ENCODE measurements at places on chromosomes 3 and 15.

DNA sequence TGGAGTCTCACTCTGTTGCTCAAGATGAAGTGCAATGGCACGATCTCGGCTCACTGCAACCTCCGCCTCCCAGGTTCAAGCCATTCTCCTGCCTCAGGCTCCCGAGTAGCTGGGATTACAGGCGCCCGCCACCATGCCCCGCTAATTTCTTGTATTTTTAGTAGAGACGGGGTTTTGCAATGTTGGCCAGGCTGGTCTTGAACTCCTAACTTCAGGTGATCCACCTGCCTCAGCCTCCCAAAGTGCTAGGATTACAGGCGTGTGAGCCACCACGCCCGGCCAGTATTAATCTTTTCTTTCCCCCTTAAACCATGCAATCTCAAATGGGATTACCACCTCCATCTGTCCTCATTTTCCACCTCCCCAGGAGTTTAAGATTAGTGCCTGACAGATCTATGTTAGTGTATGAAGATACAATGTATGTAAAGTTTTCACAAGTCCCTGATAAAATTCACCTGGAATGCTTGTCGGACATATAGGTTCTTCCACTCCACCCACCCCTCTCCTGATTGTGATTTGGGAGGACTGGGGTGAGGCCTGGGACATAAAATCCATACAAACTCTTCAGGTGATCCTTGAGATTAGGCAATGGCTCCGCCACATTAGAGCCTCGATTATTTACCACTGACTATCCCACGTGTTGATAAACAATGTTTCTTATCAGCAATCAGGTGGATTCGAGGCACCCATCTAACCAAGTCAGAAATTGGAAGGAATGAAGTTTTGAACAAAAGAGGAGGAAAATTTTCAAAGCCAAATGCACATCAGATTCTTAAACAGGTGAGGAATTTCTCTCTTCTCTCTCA lies 1.2 kb downstream of the PARL start:
- no peak for DNase-seq

- DNase-seq: no peak
Measured at GRCh38 chr15:75329571-75329970, 6.3 kb upstream of the COMMD4 start.

GRCh38 chr3:71341721-71342120 lies 241.8 kb downstream of the FOXP1 start:
- DNase-seq: no peak

- no peak for DNase-seq
Measured at GRCh38 chr3:195063581-195064193, 207.3 kb downstream of the XXYLT1 start.

GRCh38 chr3:175238801-175239200 lies 379.7 kb downstream of the NAALADL2 start:
- DNase-seq: no peak

DNA sequence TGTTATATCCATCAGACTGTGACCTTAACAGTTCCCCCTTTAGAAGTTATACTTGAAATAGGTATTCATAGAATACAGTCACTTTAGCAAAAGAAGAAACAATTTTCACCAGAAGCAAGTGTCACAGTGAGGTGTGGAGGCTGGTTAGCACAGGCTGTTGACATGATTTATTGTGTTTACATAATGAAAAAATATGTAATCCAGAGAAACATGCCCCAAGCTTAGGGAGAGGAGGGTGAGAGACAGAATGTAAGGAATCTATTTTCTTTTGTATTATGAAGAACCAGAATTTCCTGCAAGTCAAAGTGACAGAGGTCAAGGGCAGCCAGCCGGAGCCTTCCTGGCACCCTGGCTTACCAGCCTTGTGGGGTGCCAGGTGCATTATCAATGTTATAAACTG lies 4.0 kb downstream of the IL12A start:
- DNase-seq: no peak

GRCh38 chr3:33075995-33076394 lies 21.0 kb downstream of the GLB1 start:
- DNase-seq: no peak

GRCh38 chr3:196128172-196128843 lies 46.4 kb upstream of the TFRC start:
- no peak for DNase-seq

GRCh38 chr3:178455226-178455625 lies 81.0 kb upstream of the KCNMB2 start:
- DNase-seq: no peak

DNA sequence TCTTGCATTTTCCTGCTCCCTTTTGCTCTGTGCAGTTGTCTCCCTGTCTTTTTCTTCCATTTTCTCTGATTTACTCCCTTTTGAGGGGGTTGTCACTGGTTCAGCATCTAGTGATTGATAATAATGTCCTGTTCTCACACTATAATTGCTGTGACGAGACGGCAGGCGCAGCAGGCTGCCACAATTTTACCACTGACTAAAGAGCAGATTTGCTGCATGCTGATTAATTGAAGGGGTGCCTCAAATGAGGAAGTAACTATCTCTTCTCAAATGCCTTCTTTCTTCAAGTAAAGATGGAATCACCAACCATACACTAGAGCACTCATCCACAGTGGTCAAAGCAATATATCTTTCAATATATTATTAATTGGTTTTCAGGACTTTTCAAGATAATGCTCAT lies 219.3 kb downstream of the CBLB start:
- no peak for DNase-seq

- no peak for DNase-seq
Measured at GRCh38 chr3:124115279-124115678, 123.4 kb upstream of the ROPN1 start.

DNA sequence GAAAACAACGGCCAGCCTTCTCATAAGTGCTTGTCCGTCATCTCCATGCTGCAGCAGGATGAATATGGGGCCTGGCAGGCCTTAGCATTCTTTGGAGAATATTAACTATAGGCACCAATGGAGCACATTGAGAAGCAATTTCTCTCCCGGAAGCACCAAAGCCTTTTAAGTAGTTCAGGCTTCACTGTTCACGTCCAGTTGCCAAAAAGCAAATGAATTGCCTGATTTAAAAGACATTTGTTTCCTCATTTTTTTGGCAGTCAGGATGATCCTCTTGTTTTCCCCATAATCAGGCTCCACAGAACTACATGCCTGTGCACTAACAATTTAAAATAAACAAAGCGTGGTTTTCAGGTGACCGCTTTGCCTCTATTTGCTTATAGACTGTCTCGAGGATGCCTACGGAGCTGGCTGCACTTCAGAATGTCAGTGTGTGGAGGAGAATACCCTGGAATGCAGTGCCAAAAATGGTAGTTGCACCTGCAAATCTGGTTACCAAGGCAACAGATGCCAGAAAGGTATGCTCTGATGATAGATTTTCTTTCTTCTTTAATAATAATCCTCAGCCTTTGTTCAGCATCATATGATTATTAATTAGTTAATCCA lies 725.2 kb upstream of the GOLIM4 start:
- DNase-seq: no peak

DNA sequence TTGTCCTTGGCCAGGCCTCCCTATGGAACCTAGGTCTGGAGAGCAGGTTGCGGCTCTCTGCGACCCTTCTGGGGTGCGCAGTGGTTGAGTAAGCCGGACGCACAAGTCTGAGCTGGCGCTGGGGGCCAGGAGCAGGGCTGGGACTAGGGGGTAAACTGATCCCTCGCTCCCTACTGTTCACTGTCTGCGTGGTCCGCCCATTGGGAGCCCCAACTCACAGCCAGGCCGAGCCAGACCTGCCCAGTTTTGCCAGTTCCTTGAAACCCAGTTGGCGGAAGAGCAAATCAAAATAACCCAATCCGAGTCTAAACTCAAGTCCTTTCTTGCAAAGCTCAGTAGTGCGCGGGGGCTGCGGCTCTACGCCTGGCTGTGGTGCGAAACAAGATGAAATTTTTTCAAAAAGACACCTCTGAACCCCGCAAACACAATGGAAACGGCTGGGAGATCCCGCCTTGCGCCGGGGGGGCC lies 17.5 kb downstream of the RGMA start:
- no peak for DNase-seq

GRCh38 chr3:168364967-168365366 lies 269.2 kb upstream of the GOLIM4 start:
- no peak for DNase-seq

- DNase-seq: no peak
Measured at GRCh38 chr3:50675179-50676030, 678 bp downstream of the DOCK3 start.

GRCh38 chr15:83053151-83053550 lies 13.9 kb downstream of the BTBD1 start:
- peak; percentile 65 for DNase-seq

DNA sequence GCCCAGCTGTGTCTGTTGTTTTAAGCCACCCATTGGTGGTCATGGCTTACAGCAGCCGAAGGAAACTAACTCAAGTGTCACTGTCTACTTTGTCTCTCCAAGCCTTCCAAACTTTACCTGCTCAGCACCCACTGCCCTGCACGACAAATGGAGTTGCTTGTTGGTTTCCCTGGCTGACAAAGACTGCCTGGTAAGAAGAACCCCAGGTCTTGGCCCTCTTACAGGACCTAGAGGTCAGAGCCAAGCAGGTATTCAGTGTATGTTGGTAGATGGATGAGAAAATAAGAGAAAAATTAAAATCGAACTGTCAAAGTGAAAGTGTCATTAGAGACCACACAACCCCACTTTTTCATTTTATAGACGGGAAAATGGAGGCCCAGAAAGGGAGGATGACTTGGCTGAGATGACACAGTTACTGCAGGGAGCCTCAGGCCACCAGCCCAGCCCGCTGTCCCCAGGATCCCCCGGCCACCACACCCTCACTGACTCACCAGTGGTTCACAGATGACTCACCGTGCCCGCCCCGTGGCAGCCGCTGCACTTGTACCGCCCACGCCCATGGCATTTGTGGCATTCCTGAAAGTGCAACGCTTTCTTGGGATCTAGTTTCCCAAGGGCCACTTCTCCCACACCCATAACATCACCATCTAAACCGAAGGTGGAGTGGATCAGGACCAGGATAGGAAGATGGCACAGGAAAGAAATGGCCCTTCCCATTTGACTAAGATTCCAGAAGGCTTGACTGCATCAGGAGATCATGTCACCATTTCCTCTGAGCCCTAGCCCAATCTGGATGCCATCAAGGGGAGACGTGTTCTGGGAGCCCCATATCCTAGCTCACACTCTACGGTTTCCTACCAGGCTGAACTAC lies 15.2 kb downstream of the SSUH2 start:
- peak; percentile 70 for DNase-seq

- DNase-seq: no peak
Measured at GRCh38 chr15:73317651-73318462, 50.9 kb downstream of the HCN4 start.

- no peak for DNase-seq
Measured at GRCh38 chr3:81161100-81161499, 600.3 kb downstream of the GBE1 start.

DNA sequence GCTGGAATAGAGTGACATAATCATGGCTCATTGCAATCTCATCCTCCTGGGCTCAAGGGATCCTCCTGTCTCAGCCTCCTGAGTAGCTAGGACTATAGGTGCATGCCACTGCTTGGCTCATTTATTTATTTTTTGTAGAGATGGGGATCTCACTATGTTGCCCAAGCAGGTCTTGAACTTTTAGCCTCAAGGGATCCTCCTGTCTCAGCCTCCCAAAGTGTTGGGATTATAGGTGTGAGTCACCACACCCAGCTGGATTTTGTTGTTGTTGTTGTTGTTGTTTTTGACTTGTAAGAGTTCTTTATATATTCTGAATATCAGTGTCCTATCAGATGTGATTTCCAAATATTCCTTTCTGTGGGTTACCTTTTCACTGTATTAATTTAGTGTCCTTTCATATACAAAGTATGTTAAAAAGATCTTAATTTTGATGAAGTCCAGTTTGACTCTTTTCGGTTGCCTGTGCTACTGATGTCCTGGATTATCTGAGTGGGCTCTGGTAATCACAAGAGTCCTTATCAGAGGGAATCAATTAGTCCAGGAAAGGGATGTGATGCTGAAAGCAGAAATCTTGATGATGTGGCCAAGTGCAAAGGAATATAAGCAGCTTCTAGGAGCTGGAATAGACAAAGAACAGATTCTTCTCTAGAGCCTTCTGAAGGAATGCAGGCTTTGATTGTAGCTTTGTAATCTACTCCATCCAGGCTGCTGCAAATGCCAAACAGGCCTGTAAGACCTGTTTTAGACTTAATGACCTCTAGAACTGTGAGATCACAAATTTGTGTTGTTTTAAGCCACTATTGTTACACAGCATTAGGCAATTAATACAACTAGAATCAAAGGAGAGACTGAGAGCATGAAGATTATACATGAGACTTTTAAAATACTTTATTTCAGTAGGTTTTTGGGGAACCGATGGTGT lies 30.2 kb downstream of the NCK1 start:
- peak; percentile 16 for DNase-seq

GRCh38 chr3:82048711-82049110 lies 287.3 kb upstream of the GBE1 start:
- no peak for DNase-seq

- no peak for DNase-seq
Measured at GRCh38 chr3:157122832-157123427, 37.0 kb downstream of the CCNL1 start.

GRCh38 chr3:24907106-24907505 lies 412.5 kb upstream of the THRB start:
- DNase-seq: no peak

DNA sequence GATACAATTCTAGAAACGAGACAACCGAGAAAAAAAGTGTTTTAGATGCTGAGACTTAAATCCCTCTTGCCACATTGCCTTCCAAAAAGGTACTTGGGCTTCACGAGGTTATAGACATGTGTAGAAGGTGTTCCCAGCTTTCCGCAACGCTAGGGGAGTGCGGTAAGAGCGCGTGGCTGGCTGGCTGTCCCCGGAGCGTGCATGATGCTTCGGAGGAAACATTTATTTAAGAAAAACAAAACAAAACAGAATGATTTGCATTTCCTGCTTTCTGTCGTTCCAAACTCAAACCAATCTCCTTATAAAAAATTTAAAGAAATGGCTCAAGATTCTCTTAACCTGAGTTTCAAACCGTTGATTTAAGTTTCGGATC lies 841 bp downstream of the SLC6A20 start:
- DNase-seq: no peak

GRCh38 chr15:49900006-49900902 lies 218.8 kb downstream of the ATP8B4 start:
- DNase-seq: no peak

GRCh38 chr3:57354768-57355167 lies 62.3 kb upstream of the ASB14 start:
- DNase-seq: no peak

- no peak for DNase-seq
Measured at GRCh38 chr3:165491487-165491886, 295.3 kb upstream of the SLITRK3 start.

GRCh38 chr15:59879506-59880265 lies 124.4 kb upstream of the FOXB1 start:
- DNase-seq: no peak

- no peak for DNase-seq
Measured at GRCh38 chr3:160376681-160377080, 22.3 kb downstream of the IFT80 start.

GRCh38 chr15:47443839-47444238 lies 273.5 kb upstream of the SEMA6D start:
- DNase-seq: no peak

- no peak for DNase-seq
Measured at GRCh38 chr3:166663194-166663593, 716.9 kb downstream of the ZBBX start.
